ENCODE measurements at places on chromosomes 7 and 10. TPM values are rescaled to one million over a fixed set of nuclear protein-coding genes. Genes with fewer than 3 reads are reported as not detected.

GRCh38 chr10:69816521-69816920 lies 14.8 kb downstream of the COL13A1 start:
- peak overlapping the region; percentile 76 for H3K27ac ChIP-seq
- no peak for DNase-seq
- H3K4me1 ChIP-seq: peaks cover 8% of the 10 kb centered on the region
- H3K4me3 ChIP-seq: no peak overlapping the region
- H3K36me3 ChIP-seq: no peaks in the 10 kb centered on the region
- no peaks in the 10 kb centered on the region for H3K27me3 ChIP-seq

- no peak for DNase-seq
- no peaks in the 10 kb centered on the region for H3K4me1 ChIP-seq
- H3K36me3 ChIP-seq: no peaks in the 10 kb centered on the region
- H3K27me3 ChIP-seq: no peaks in the 10 kb centered on the region
- no peak overlapping the region for H3K27ac ChIP-seq
- no peak overlapping the region for H3K4me3 ChIP-seq
Observed at GRCh38 chr7:3880228-3880987, 579.4 kb downstream of the SDK1 start.

GRCh38 chr7:30396389-30396788 lies 82.2 kb downstream of the NOD1 start:
- no peak for DNase-seq
- no peak overlapping the region for H3K27ac ChIP-seq
- no peaks in the 10 kb centered on the region for H3K4me1 ChIP-seq
- H3K27me3 ChIP-seq: no peaks in the 10 kb centered on the region

DNA sequence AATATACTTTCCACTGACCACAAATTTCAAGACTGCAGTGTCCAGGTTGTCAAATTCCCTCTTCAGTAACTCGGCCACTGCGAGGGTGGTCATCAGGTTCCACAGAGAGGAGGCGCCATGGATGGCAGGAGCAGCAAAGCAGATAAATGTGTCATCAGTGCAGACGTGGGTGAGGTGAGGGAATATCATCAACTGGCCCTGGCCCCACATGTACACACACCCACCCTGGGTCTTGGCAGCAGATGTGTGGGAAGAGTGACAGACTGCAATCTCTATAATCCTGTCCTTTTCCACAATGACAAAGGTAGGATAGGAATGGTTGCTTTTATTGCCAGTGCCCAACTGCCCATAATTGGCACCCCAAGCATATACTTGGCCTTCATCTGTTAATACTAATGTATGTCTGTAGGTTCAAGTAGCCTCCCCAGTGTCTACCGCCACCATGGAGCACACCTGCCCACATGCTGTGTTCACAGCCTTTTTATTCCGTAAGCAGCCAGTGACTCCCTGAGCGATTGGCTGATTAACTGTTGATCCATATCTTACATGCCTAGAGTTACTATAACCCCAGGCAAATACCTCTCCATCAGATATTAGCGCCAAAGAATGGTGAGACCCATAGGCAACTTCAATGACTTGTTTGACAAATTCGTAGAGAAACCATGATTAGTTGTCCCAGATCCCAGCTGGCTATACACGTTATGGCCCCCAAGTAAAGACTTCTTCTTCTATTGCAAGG lies 16.3 kb upstream of the LIPM start:
- DNase-seq: no peak
- H3K27me3 ChIP-seq: no peaks in the 10 kb centered on the region
- no peak overlapping the region for H3K4me3 ChIP-seq
- H3K36me3 ChIP-seq: no peaks in the 10 kb centered on the region
- no peaks in the 10 kb centered on the region for H3K4me1 ChIP-seq

- no peak overlapping the region for H3K27ac ChIP-seq
- H3K4me1 ChIP-seq: no peaks in the 10 kb centered on the region
- H3K27me3 ChIP-seq: no peaks in the 10 kb centered on the region
Observed at GRCh38 chr10:78339251-78339650, 305.6 kb downstream of the RPS24 start.

GRCh38 chr7:154956427-154956826 lies 46.5 kb downstream of the PAXIP1 start:
- no peaks in the 10 kb centered on the region for H3K27me3 ChIP-seq
- H3K4me3 ChIP-seq: no peak overlapping the region
- H3K4me1 ChIP-seq: no peaks in the 10 kb centered on the region
- DNase-seq: no peak
- no peak overlapping the region for H3K27ac ChIP-seq

DNA sequence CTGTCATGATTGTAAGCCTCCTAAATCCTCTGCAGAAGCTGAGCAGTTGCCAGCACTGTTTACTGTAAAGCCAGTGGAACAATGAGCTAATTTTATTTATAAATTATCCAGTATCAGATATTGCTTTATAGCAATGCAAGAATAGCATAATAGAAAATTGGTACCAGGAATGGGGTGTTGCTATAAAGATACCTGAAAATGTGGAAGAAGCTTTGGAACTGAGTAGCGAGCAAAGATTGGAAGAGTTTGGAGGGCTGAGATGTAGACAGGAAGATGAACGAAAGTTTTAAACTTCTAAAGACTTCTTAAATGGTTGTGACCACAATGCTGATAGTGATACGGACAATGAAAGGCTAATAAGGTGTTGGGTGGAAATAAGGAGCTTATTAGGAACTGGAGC lies 917.4 kb upstream of the POT1 start:
- H3K27me3 ChIP-seq: no peaks in the 10 kb centered on the region
- no peak for DNase-seq
- H3K4me3 ChIP-seq: no peak overlapping the region
- no peaks in the 10 kb centered on the region for H3K36me3 ChIP-seq
- no peaks in the 10 kb centered on the region for H3K4me1 ChIP-seq

GRCh38 chr10:85976267-85976793 lies 390.3 kb downstream of the GRID1 start:
- H3K36me3 ChIP-seq: no peaks in the 10 kb centered on the region
- no peaks in the 10 kb centered on the region for H3K4me1 ChIP-seq
- DNase-seq: no peak
- H3K27ac ChIP-seq: no peak overlapping the region

- H3K36me3 ChIP-seq: no peaks in the 10 kb centered on the region
- DNase-seq: no peak
- no peaks in the 10 kb centered on the region for H3K27me3 ChIP-seq
- no peak overlapping the region for H3K27ac ChIP-seq
Observed at GRCh38 chr7:112400141-112400540, 50.1 kb upstream of the IFRD1 start.

GRCh38 chr10:65291286-65291685 lies 1634.5 kb upstream of the LRRTM3 start:
- H3K27me3 ChIP-seq: no peaks in the 10 kb centered on the region
- H3K27ac ChIP-seq: no peak overlapping the region
- H3K4me1 ChIP-seq: no peaks in the 10 kb centered on the region
- H3K36me3 ChIP-seq: no peaks in the 10 kb centered on the region
- H3K4me3 ChIP-seq: no peak overlapping the region
- no peak for DNase-seq

DNA sequence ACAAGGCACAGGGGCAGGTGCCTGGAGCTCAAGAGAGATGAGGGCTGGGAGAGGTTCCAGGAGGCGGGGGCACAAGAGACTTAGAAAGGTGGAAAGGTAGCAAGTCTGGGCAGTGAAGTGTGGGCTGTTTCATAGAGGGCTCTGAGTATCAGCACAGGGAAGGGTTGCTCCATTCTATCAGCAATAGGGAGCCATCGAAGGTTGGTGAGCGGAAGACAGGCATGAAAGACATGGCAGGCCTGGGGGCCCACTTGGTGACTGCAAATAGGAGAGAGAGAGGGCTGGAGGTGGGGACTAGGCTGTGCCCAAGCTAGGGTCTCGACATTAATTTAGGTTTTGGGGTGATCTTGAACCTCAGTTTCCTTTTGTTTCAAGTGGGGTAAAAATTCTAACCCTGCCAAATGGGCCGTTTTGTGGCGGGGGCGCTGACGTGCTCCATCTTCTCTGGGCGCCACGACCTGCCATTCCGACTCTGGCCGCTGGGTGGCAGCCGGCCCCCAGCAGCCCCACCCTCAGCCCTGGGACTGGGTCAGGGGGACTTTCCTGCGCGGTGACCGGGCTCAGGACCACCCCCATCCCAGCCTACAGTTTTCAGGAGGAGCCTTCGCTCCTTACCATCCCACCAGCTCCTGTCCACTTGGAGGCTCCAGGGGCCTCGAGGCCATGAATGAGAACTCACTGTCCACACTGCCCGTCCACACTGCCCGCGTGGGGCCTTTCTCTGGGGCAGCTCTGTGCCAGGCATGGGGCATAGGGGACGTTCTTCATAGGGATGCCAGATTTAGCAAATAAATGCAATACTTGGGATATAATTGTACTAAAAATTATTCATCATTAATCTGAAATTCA lies 37.2 kb upstream of the PCBD1 start:
- peaks cover 10% of the 10 kb centered on the region for H3K27me3 ChIP-seq
- DNase-seq: peak; percentile 69
- H3K4me1 ChIP-seq: no peaks in the 10 kb centered on the region

DNA sequence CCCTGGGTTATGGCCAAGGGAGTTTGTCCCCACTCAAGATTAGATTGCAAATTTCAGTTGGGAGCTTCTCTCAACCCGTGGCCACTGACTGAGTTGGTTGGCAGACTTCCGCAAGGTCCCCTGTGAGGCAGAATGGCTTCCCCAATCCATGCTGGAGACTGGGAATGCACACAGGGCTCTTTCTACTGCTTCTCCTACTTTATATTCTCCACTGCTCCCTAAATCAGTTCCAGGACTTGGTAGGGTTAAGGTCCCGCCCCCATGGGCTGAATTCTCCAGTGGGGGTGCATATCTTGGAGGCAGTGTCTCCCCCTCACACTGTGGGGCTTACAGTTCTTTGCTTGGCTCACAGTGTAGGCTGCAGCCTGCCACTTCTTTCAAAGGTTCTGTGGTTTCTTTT lies 404.2 kb downstream of the PTPRN2 start:
- H3K4me3 ChIP-seq: no peak overlapping the region
- H3K4me1 ChIP-seq: no peaks in the 10 kb centered on the region
- DNase-seq: no peak
- no peak overlapping the region for H3K27ac ChIP-seq

- no peak overlapping the region for H3K27ac ChIP-seq
- H3K4me1 ChIP-seq: no peaks in the 10 kb centered on the region
- H3K27me3 ChIP-seq: no peaks in the 10 kb centered on the region
- no peak for DNase-seq
- H3K36me3 ChIP-seq: no peaks in the 10 kb centered on the region
- no peak overlapping the region for H3K4me3 ChIP-seq
Observed at GRCh38 chr10:123257904-123258456, 103.8 kb downstream of the BUB3 start.

Gene NODAL
- total RNA-seq: not detected

Gene PDZD7
- 6.0 TPM for total RNA-seq

Gene GNGT1
- not detected for total RNA-seq

Gene GATA3
- total RNA-seq: 0.96 TPM

Gene AKR1B15
- total RNA-seq: 6.3 TPM
